Brain microvascular endothelial cell (primary cell): ENCODE measurements at places on chromosomes 2 and 18.

DNA sequence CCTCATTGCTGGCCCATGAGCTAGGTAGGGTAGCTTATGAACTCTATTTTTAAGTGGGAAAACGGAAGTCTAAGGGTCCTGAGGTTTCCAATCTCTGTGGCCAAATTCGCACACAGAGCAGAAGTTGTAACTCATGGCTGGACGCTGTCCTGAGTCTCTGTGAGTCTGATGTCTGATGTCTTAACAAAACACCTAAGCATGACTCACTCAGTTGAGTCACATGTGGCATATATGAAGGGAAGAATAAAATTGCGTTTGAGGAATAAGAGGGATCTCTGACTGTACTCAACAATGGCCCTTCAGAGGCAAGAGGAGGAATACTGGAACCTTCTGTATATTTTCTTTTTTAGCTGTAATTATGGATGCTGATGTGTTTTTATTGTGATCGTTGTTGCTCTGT is 569.7 kb downstream of the RIT2 start:
- peak; percentile 79 for DNase-seq

DNA sequence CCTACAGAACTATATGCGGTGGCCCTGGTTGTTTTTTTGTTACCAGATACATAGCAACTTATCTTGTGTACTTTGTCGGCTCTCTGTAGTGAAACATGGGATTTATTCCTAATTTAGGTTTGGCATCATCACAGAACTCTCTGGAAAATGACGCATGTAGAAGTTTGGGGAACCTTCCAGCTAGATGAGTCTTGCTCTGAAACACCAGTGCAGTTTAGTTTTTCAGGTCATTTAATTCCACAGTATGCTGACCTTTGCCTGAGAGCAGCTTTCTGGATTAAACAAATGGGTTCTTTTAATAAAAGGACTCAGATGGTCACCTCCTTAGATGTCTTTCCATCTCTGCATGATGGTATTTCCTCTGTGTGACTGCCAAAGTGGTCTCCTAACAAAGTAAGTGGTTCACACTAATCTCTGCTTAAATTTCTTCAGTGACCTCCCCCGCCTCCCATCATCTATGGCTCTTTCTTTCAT is 39.9 kb downstream of the MYO3B start:
- DNase-seq: no peak

DNA sequence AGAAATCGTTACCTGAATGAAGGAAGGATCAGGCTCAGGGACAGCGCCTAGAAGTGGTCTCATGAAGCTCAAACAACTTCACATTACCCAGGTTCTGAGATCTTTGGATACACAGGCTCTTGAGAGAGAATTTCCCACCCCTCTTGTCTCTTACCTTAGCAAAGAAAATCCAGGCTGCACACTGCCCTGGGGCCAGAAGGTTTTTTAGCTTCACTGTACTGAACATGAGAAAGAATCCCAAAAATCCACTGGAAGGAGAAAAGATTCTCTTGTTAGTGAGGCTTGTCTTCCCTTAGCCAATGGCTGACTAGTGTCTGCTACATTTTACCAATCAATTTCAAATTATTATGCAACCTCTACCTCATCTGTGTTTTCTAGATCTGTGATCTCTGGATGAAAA is 101.0 kb upstream of the RIOK3 start:
- no peak for DNase-seq

DNA sequence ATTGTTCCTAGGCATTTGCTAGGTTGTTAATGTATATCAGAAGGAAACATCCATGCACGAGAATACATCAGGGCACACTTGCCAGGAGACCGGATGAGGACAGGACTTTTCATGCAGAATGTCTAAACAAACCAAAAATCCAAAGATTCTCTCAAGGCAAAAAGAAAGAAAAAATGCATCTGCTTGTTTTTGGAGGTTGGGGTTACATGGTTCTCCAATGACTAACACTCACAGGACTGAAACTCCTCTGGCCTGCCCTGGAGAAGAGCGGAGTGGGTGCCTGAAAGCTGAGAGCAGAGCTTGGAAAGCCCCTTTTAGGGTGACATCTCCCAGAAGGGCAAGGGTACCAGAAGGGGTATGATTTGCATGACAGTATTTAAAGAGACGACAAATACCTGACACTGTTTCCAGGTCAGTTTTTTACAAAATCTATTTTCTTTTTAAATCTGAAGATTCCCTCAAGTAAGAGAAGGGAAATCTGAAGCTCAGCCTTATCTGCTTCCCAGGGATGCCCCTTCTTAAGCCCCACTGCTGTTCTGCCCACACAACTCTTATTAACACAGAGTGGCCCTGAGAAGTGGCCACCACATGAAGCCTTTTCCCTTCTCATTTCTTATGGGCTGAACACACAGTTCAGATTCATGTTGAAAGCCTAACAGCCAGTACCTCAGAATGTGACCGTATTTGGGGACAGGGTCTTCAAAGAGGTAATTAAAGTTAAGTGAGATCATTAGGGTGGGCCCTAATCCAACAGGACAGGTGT is 216.4 kb downstream of the STK39 start:
- DNase-seq: peak; percentile 76

GRCh38 chr18:26869640-26870039 is 4.1 kb upstream of the AQP4 start:
- no peak for DNase-seq

- no peak for DNase-seq
Observed at GRCh38 chr18:63570721-63571120, 16.4 kb upstream of the SERPINB13 start.

GRCh38 chr18:68244786-68245185 is 470.1 kb downstream of the TMX3 start:
- DNase-seq: peak; percentile 68

DNA sequence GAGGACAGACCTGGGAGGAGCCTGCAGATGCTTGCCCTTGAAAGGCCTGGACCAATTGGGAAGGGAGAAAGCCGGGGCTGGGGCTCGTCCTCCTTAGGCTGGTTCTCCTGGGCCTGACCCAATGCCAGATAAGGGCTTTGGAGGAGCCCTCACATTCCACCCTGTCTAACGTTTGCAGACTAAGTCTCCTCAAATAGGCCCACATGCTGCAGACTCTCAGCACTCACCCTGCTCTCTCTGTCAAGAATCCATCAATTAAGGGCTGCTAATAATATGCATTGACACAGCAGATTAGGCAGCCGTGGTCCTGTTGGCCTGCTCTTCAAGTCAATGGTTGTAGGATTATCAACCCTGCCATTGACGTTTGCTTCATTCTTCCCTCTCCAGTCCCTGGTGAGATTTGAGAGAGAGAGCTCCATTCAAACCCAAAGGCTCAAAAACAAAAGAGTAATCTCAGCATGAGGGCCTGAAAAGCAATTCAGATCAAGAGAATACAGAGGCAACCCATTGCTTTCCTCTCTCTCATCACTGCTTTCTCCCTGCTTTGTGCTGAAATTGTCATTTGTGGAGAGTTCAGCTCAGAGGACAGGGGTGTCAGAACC is 167.6 kb downstream of the INSIG2 start:
- no peak for DNase-seq

GRCh38 chr2:112835536-112836162 is 930 bp downstream of the IL1B start:
- no peak for DNase-seq

- DNase-seq: no peak
Observed at GRCh38 chr2:215288112-215288815, 23.6 kb upstream of the ATIC start.

DNA sequence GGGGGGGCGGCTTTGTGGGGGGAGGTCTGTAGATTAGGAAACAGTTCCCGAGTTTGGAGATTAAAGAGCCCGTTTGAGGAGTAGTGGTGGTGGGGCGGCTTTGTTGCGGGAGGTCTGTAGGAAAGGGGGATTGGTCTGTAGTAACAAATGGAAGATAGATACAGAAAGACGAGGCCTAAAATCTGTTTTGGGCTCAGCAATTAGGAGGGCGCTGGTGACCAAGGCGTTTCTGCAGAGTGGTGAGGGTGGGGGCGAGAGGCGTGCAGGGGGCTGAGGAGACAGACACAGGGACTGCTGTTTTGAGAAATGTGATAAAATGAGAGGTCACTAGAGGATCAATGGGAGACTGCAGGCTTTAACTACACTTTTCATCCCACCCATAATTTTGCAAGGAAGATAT is 1.6 kb upstream of the ADNP2 start:
- no peak for DNase-seq

GRCh38 chr2:136281281-136282114 is 163.5 kb upstream of the CXCR4 start:
- no peak for DNase-seq

DNA sequence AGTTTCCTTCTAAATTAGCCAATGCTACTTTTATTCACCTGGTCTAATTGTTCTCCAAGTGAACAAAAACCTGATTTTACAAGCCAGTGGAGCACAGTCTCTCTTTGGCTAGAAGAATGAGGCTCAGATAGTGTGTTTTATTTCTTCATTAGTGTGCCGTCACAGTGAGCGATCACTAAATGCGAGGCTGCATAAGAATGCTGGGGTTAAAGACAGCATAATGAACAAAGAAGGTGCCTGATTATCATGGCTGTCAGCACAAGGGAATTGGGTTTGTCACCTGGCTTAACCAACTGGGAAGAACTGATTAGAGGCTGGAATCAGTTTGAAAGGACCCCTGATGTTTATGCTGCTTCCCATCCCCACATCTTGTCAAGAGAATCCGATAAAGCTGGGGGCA is 76.4 kb downstream of the EPHA4 start:
- no peak for DNase-seq

- no peak for DNase-seq
Observed at GRCh38 chr2:127081826-127082633, 24.9 kb downstream of the BIN1 start.

DNA sequence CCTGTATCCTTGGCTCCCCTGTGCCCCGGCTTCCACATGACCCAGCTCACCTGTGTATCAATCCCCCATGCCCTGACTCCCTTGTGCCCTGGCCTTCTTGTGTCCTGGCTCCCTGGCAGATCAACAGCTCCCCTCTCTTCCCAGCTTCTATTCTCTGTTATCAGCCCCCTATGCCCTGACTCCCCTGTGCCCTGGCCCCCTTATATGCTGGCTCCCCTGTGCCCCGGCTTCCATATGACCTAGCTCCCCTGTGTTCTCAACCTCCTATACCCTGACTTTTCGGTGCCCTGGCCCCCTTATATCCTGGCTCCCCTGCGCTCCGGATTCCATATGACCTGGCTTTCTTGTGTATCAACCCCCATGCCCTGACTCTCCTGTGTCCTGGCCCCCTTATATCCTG is 209.2 kb downstream of the LOXHD1 start:
- DNase-seq: no peak

DNA sequence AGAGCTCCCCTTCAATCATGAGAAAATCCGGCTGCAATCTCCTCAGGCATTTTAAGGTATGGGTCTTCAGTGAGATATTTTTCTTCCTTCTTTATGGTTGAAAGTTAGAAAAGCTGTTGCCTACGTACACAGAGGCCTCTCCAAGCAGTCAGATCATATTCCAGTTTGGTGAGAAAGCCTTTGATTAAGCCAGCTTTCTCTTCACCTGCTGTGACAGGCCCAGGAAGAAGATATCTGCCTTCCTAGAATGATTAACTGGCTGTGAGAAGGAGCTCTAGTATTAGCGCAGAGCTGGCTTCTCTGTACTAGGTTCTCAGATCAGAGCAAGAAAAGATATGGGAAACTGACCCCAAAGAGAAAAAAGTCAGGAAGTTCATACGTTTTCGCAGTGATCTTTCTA is 585.0 kb upstream of the CHAC2 start:
- no peak for DNase-seq

DNA sequence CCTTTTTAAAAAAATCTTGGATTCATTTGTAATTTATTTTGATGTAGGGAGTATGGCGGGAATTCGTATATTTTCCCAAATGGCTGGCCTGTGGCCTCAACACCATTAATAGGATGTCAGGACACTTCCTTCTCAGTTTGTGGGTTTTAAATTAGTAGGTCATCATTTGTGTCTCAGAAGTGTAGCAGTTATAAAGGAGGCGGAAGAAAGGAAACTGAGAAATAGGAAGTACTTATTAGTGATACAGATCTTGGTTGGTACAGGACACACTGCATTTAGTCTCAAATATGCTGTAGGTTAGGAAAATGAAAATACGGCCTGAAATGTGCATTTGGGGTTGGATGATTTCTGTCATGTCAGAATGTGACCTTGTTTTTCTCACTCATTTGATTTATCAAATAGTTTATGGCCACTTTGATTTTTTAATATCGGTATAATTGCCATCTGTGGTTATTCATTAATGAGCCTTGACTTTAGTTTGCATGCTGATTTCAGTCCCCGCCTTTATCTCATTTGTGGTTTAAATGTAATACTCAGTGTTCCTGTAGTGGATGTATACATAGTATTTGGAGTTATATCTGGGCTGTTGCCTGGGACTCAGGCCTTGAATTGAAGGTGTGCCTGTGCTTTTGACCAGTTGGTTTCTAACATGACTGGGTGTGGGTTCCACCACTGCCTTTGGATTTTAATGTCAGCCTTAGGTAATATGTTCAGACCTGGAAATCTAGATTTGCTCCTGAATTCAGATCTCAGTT is 31.4 kb downstream of the ZCCHC2 start:
- DNase-seq: no peak

DNA sequence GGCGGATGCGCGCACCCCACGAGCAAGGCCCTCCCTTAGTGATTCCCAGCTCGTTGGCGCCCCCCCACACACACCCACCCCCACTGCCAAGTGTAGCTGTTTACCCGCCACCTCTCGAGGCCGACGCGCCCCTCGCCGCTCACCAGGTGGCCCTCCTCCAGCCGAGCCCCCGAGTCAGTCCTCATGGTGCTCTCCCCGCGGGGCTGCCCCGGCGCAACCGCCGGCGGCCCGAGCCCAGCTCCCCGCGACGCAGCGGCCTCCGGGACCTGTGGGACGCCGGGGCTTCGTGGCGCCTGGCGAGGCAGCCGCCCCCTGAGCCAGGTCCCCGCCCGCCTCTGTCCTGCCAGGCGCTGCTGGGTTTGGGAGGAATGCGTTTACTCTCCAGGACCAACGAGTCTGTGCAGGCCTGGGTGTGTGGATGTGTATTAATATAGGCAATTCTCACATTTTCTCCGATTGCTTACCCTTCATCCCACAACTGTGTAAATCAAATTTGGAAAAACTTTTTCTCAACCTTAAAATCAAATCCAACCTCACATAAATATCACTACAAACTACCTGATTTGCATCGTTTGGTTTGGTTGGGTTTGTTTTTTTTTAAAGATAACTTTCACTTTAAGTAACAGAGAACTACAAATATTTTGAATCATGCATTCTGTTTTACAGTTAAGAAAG is at the start of gene TMEM237:
TMEM237 (minus strand) TSS at position 288 of the 675 bp plus-strand sequence; CDS start at position 185, 103 bp downstream.
- DNase-seq: no peak

- no peak for DNase-seq
Observed at GRCh38 chr18:61413396-61413795, 80.2 kb downstream of the CDH20 start.

DNA sequence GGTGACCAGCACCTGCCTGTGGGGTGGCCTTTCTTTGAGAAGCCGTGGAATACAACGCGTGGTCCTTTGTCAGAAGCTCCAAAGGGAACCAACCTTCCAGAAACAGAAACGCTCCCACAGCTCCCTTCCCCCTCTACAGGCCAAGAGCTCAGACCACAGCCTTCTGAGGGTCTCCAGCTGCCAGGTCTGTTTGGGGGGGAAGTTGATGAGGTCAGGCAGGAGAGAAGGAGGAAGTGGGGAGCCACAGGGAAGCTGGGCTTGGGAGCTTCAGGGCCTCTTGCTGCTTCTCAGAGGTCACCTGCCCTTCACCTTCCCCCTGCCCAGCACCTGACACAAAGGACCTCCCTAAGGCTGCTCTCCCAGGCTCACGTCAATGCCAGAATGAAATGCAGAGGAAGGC is 287.7 kb upstream of the ID2 start:
- DNase-seq: no peak
